ENCODE measurements at places on chromosomes 7 and 10.

- DNase-seq, result no peak
Measured at GRCh38 chr7:25424113-25424512, 195.8 kb upstream of the NPVF start.

GRCh38 chr10:80633910-80634309 lies 96.2 kb downstream of the SH2D4B start:
- DNase-seq, result no peak

GRCh38 chr7:103573479-103574058 lies 127.6 kb upstream of the SLC26A5 start:
- DNase-seq, result no peak

DNA sequence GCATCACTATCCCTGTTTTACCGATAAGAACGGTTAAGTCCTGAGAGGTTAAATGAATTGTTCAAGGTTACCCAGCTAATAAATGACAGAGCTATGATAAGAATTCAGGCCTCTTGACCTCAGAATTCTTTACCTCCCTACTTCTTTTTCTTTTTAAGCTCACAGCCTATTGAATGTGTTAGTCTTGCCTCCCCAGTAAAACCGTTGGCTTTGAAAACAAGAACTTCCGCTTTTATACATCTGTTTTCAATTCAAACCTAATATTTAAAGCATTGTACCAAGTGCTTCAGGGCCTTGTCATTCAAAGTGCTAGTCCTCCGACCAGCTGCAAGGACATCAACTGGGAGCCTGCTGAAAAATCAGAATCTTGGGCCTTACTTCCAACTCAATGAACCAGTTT lies 15.6 kb downstream of the SEC31B start:
- no peak for DNase-seq

- no peak for DNase-seq
Measured at GRCh38 chr7:47953822-47954221, 5.6 kb upstream of the PKD1L1 start.

DNA sequence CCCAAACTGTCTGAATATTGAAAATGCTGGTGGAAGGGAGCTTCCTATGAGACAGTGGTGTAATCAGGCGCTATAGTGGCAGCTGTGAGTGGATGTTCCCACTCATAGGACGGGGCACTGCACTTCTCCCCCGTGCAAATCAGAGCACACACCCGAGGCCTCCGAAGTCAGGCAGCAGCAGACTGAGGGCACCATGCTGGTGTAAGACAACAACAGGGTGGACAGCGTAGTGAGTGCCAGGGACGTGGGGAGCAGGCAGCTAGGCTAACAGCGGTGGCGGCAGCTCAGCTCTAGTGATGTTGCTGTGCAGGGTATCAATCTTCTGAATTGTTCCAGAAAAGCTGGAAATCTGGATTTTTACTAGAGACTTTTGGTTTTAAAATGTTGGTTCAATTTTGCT lies 19.2 kb downstream of the C10orf53 start:
- no peak for DNase-seq

GRCh38 chr10:126687121-126687606 lies 16.7 kb upstream of the C10orf90 start:
- DNase-seq, result no peak

All from stimulated activated naive CD8-positive, alpha-beta T cell treated with anti-CD3 and anti-CD28 coated beads, Interleukin-15, amount 100 ng/mL, for 72 hours (primary cell).